ENCODE measurements at places on chromosomes 7 and 10.

DNA sequence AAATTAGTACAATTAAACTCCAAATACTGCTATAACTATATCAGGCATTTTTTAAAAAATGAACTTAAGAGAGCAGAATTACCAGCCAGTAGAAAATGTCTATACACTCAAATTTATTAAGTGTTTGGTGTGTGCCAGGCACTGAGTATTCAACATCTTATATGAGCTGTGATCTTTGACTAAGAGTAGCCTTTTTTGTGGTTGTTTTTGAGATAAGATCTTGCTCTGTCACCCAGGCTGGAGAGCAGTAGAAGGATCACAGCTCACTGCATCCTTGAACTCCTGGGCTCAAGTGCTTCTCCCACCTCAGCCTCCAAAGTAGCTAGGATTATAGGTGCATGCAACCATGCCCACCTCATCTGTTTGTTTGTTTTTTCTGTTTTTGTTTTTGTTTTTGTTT lies 102.5 kb upstream of the CELF2 start:
- DNase-seq = no peak

GRCh38 chr10:18689498-18689897 lies 30.3 kb downstream of the ARL5B start:
- peak; percentile 49 for DNase-seq

DNA sequence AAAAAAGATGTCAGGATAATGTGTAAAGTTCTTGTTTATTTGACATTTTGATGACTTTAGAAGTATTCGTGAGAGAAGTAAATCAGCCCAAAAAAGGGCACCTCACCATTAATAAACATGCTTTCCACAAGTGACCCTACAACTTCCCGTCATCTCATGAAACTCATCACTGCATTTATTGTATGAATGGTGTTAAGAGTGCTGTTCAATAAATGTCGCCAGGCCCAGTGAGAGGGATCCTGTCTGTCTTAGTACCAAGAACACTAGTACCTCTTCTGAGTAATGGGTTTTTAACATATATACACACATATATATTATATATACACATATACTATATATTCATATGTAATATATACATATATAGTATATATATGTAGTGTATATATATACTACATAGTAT lies 61.9 kb downstream of the TMEM26 start:
- no peak for DNase-seq

- DNase-seq = no peak
Measured at GRCh38 chr10:20760460-20760859, 136.7 kb downstream of the NEBL start.

DNA sequence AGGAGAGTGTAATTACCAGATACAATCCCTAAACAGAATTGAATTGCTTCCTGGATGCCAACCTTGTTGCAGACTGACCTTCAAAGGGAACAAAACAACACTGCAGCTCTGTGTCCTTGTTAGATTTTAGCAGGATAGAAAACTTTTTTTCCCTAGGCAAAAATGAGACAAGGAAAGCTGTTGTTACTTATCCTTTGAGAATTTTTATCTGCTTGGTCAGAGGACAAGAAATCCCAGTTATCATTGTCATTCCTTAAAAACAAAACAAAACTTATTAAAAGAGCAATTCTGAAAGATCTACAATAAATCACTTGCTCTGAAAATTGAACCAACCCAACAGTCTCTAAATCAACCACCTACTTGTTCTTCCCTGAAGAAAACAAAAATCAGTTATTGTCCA lies 652.6 kb downstream of the REEP3 start:
- no peak for DNase-seq

DNA sequence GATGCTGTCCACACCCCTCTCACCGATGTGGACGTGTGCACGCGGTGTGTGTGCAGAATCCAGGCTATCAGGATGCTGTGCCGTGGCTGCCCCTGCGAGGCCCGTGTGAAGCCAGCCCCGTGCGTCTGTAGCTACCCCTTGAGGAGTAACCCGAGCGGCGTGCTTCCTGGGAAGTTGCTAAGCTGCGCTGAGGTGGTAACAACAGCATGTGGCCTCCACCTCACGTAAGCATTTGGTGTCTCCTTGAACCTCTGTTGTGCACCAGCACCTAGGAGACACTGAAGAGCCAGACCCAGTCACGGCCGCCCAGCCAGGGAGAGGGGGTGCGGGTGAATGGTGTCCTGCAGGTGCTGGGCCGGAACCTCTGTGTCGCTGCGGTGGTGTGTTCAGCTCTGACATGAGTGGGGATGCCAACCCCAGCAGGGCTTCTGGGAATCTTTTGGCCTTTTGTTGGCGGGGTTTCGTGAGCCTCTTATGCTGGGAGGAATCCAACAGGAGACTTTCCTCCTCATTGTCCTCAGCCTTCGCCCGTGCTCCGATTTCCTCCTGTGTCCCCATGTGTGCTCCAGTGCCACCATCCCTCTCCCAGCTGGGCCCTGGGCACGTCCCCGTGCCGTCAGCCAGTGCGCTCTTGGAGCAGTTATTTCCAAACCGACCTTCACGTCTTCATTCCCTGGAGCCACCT lies 60.4 kb downstream of the DNAJB6 start:
- DNase-seq = no peak

GRCh38 chr10:113228530-113228929 lies 278.5 kb downstream of the TCF7L2 start:
- DNase-seq = peak; percentile 84

DNA sequence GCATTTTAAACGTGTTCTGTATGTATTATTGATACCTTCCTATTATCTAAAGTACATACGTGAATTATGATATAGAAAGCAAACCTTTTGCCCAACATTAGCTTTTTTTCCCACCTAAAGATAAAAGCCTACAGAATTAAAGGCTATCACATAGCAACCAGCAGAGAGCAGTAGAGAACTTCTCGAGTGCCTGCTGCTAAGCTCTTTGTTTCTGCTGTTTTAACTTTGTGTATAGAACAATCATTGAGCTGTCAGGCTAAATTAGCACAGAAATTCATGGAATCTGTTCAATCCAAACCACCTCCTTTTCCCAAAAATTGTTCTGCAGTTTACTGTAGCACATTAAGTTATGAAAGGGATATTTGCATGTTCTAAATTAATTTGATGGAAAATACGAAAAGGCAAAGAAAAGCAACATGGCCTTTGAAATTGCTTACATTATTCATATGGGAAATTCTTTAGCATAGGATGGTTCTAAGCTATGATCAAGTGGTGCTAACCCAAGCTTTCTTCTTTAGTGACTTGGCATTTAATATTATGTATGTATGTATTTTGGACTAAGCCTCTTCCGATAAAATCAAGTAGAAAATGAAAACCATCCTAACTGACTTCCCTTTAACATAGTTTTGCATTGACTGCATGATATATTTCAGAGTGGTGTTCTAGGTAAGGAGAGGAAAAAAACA lies 1288.5 kb downstream of the GATA3 start:
- peak; percentile 38 for DNase-seq

All from fibroblast of upper back skin (primary cell).